ENCODE measurements at places on chromosomes 12 and 14.

DNA sequence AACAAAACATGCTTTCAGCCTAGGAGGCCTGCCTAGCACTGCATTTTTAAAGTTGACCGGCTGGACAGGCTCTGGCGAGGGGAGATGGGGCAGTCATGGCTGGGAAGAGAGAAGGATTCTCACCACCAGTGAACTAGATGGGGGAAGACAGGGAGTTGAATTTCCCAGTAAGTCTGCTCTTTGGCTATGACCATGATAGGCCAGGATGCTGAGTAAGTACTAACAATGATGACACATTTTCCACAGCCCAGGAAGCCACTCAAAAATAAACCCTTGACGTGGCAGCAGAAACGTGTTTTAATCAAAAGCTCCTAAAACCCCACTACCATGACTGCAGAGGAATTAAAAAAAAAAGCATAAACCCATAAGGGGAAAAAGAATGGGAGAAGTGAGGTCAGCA is 19.0 kb downstream of the KCTD10 start:
- no peak for DNase-seq

DNA sequence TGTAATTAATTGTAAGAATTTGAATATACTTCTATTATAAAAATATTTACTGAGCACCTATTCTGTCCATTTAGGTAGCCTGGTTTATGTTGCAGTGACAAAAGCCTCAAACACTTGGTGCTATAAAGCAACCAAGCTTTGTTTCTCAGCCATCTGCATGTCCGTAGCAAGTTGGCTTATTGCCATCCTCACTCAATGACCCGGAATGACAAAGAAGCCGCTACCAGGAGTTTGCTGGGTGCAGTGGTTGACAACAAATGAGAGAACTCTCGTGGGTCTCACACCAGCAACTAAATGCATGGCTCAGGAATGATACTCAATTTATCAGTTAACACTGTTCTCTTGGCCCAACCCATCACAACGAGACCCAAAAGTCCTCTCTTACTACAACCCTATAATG is 553.1 kb downstream of the DIO2 start:
- no peak for DNase-seq

- no peak for DNase-seq
Measured at GRCh38 chr12:54831631-54832030, 22.7 kb upstream of the MUCL1 start.

GRCh38 chr12:25976289-25976688 is 17.8 kb downstream of the RASSF8 start:
- DNase-seq: no peak

DNA sequence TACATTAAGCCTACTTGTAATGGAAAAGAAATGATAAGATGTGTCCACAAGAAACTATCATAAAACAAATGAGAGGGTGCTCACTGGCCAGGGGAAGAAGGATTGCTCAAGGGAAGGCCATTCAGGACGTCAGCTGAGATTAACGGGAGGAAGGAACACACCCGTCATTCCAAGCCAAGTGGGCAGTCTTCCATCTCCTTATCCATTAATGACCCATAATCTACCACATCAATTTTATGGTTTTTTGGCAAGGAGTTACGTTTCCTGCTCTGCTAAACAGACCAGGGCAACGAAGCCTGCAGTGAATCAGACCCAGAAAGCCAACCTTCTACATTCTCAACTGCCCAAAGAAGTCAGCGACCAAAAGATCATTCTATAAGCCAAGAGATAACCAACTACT is 25.1 kb downstream of the PRKAB1 start:
- DNase-seq: no peak

DNA sequence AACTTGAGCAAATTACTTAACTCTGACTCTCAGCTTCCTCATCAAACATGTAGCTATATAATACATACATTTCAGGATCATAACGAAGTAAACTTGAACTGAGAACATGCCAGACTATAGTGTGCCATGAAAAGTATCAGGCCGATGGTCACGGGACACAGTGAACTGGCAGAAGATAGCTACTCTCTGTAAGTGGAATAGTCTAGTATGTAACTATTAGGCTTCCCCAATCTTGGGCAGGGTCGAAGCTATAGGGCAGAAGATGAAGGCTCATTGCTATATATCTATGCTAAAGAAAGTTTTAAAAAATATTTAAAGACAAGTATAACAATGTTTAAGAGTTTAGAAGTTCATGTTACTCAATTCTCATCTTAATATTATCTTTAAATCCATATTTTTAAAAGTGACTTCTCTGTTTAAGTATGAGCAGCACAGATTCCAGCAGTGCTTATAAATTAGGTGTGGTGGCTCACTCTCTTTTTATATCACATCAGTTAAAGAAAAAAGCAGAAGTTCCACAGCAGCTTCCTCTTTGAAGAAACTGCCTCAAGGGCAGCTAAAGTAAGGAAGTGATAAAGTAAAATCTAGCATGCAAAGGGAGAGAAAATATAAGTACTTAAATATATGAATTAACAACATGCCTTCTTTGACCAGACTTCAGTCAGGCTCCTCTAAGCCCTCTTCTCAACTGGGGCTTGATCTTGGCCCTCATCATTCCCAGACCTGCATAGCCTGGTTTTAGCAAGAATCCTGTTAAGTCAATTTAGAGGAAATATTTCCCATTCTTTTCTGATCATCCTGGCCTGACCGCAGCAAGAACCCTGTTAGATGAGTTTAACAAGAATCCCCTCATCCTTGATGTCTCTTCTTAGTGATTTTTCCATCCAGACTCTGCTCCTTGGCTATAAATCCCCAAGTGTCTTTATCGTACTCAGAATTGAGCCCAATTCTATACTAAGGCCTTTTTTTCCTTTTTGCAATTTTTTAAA is 8.4 kb upstream of the GLIPR1 start:
- no peak for DNase-seq

DNA sequence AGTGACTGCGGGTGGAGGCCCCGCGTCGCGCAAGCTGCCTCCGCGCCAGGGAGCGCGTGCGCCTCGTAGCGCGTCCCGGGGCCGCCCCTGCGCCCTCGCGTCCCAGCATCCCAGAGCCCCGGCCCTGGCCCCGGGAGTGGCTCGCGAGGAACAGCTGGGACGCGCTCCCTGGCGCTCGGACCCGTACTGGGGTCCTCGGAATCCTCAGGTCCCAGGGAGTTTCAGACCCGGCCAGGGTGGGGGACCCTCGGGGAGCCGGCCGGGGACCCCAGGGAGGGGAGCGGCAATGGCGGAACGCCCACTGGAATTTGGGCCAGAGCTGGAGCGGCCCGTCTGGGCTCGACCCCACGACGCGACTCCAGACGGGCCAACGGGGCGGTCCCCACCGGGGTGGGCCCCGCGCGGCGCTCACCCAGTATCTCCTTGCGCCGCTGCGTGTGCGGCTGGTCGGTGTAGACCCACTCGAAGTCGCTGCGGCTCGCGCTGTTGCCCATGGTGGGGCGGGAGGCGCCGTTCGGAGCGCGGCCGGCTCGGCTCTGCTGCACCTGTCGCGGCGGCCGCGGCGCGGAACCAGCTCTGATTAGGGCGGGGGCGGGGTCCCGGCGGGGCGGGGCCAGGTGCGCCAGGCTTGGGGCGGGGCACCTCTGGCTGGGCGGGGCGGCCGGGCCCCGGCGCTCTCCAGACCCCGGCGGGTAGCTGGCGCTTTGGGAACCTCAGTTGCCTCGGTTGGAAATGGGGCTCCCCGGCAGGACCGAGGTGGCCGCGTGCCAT is at the start of gene DEGS2:
Gene DEGS2 (minus strand): TSS at position 552 of the 771 bp plus-strand sequence. CDS start 58 bp downstream, at position 494.
- no peak for DNase-seq

GRCh38 chr14:92539875-92540274 is 26.3 kb downstream of the RIN3 start:
- DNase-seq: no peak

DNA sequence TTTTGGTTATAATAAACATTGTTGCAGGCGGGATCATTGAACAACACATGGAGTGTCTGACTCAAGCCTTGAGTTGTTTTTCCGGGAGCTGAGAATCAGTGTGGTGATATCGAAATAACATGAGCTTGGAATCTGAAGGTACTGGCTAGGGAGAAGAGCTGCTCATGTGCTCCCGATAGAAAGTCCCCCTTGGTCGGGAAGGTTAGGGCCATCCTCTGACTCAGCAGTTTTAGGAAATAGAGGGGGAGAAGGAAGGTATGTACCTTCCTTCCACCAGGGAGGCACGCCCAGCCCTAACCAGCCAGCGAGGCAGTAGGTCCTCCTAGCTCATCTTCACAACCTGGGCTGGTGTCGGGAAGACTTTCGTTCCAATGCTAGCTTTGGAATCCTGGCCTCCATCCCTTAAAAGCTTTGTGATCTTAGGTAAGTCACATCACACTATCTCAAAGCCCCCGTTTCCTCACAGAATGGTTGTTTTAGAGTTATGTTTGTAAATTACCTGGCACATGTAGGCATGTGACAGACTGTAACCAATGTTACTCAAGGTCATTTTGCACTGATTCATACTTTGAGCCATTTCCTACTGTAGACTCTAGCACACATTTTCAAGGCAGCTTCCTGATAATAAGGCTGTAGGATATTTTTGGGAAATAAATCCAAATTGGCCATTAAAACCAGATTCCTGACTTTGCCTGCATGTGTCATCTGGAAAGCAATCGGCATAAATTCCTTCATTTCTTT is 1.9 kb upstream of the RAB35 start:
- no peak for DNase-seq

DNA sequence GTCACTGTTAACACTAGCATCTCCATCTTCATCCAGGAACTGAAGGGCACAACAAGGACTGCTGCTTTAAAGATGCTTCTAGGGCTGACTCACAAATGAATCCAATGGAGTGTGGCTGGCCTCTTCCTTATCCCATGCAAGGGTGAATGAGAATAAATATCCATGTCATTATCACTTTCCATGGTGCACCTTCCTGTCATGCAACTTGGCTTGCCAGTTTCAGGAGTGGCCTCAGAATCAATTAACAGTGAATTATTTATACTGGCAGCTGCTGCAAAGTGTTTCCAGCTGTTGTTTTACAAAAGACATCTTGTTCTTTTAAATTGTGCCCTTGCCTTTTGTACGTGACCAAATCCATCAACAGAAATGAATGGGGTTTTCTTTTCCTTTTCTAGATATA is 499.3 kb upstream of the TMEM132C start:
- no peak for DNase-seq

- DNase-seq: no peak
Measured at GRCh38 chr14:87840906-87841305, 152.1 kb downstream of the GALC start.

- DNase-seq: no peak
Measured at GRCh38 chr12:127272864-127273263, 994.1 kb upstream of the TMEM132C start.

- DNase-seq: no peak
Measured at GRCh38 chr14:93743270-93744060, 44.8 kb downstream of the PRIMA1 start.

DNA sequence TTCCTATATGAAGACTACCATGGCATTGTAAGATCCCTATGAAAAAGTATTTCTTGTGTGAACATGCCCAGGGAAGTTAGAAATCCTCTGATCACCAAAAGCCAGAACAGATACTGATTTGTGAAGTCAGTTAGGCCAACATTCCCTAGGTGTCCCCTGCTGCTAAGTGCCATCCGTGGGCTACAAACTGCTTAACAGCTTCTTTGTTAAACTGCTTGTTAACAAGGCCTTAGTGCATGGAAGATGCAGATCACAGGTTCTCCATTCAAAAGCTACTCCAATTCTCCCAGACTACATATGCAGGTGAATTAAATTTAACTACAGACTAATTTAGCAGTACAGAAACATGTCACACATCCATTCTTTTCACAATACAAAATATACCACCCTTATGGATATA is 108.2 kb downstream of the PRICKLE1 start:
- DNase-seq: no peak

DNA sequence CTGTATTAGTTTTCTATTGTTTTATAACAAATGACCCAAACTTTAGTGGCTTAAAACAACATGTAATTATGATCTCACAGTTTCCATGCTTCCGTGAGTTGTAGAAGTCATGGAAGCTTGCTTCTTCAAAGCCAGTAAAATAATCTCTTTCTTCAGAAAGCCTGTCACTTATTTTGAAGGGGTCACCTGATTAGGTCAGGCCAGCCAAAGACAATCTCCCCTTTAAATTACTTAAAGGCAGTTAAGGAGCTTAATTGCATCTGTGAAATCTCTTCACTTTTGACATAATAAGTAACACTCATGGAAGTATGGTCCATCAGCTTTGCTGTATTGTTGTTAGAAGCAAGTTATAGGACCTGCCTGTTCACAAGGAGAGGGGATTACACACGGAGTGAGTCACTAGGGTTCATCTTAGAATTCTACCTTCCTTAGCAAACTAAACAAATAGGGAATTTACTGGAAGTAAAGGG is 89.8 kb downstream of the FAR2 start:
- DNase-seq: no peak

- DNase-seq: no peak
Measured at GRCh38 chr14:79356040-79356439, 855.3 kb downstream of the DIO2 start.

- no peak for DNase-seq
Measured at GRCh38 chr12:52521175-52521567, 977 bp upstream of the KRT5 start.

DNA sequence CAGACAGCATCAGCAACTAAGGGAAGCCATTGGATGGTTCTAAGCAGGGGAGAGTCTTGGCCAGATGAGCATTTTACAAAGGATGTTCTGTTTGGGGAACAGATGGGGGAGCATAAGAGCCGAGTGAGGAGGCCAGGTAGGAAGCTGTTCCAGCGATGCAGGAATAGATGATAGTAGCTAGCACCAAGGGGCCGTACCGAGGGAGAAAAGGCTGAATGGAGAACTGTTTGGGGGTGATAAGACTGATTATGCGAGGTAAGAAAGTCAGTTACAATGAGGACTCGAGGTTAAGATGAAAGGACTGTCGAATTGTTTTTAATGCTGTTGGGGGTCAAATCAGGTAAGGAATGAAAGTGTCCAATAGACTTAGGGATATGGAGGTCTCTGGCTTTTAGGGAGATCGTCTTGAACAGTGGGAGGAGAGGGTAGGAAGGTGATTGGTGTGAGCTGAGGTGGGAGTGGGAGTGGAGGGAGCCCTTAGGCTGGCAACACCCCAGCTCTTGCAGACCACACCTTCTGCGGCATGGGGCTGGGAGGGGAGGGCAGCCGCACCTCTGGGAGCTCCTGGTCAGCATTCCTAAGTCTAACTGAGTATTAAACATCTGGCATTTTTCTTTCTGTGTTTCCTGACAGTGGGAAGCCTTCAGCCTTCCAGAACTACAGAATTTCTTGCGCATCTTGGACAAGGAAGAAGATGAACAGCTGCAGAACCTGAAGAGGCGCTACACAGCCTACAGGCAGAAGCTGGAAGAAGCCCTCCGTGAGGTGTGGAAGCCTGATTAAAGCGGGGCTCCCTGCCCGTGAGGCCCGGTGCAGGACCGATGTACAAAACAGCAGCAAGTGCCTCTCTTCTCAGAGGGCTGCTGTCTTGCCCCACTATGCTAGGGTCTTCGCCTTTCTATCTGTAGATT is 64.8 kb downstream of the GNS start:
- DNase-seq: peak; percentile 40

DNA sequence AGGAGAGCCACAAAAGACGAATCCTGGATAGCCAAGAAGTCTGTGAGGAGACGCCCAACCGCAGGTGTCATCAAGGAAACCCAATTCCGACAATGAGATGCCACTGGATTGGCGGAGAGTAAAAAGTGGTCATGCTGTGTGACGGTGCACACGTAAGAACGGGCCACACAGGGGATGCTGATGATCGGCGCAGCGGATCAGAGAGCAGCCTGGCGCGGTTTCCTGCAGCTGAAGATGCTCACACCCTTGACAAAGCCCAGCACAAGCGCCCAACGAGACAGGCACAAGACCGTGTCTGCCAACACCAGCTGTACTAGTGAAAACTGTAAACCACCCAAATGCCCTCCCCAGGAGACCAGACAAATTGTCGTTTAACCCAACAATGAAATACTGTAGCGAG is 55.8 kb downstream of the CCDC85C start:
- DNase-seq: no peak

GRCh38 chr14:96811985-96812667 is 14.9 kb downstream of the VRK1 start:
- no peak for DNase-seq
